ENCODE measurements at places on chromosomes 1 and 21.

- no peak for DNase-seq
These were observed 225.4 kb downstream of the SMYD3 start for GRCh38 chr1:246281639-246282038.

GRCh38 chr21:15430577-15430976, 299.2 kb upstream of the USP25 start:
- no peak for DNase-seq

DNA sequence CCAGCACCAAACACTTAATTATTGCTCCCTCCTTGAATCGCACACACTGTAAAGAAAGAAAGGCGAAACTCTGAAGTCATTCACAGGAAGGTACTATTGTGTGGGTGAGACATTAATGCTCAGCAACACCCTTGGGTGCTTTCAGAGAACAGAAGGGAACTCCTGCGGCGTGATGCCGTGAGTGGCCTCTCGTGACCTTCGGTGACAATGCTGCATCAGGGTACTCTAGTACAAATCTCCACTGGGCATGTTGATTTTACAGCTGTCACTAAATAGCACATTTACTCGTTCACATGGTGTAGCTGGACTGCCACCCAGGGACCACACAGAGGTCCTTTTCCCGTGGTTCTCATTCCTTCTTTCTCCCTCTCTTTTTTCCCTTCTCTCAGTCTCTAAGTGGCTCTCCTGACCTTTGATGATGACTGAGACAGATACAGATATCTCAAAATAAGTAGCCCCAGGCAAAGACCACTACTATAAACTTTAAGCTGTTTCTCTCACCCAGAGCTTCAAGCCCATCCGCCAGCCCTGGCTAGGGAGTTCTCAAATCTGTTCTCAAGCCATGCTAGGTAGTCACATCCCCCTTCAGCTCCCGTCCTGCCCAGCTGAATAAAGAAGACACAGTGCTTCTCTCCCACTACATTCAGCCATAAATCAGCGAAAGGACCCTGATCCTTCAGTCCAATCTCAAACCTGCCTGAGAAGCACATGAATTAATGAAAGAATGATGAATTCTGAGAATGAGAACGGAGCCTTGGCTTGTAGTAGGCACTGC, 223.4 kb upstream of the FMN2 start:
- no peak for DNase-seq

DNA sequence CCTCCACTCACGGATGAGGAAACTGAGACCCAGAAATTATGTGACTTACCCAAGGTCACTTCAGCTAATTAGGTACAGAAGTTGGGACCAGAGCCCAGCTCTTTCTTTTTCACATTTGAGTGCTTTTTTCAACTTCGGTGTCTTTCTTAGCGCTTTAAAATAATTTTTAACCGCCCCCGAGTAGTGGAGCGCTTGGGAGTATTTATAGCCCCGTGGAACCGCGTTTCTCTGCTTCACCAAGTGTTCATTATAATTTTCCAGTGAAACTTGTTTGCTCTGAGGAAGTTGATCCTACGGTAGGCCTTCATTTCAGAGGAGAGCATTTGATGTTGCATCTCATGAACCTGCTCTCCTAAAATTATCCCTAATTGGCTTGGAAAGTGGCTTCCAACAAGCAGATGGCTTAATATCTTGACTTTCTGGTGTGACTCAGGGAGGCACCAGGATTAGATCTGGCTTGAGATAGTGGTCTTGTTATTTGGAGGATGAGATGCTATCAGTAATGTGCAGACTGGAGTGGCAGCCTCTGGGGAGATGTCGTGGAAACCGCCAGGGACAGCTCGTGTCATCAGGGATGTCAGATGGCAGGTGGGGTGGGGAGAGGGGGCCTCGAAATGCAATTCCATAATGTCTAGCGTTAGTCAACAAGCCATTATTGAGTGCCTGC, 321.3 kb downstream of the CAMTA1 start:
- no peak for DNase-seq

Data from right lung (tissue), 10 donors.